Panc1 (cell line): ENCODE measurements at places on chromosomes 5 and 9. TPM values are rescaled to one million over a fixed set of nuclear protein-coding genes. Genes with fewer than 3 reads are reported as not detected.
A peak's percentile ranks its signal among the peaks of the same experiment; 100 is the strongest.

- no peak for DNase-seq
Measured at GRCh38 chr5:56286015-56286884, 53.1 kb upstream of the ANKRD55 start.

DNA sequence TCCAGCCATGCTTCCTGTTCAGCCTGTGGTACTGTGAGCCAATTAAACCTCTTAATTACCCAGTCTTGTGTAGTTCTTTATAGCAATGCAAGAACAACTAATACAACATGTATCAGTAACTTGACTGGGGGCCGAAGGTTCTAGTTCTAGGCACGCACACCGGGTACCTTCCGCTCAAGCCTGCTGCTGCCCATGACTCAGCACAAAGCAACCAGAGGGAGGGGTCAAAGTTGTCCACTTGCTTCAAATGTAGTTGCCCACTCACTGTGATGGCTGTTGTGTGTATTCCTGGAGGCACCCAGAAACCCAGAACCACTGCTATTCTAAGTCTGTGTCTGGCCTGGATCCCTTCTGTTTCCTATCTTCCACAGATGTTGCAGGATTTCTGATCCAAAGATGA lies 222.6 kb downstream of the FRMD3 start:
- no peak for DNase-seq

NUTM2F gene
- not detected for total RNA-seq

GRCh38 chr5:150630461-150631325 lies 9.8 kb upstream of the SYNPO start:
- DNase-seq = no peak

GRCh38 chr9:96020300-96020791 lies 144.9 kb downstream of the ERCC6L2 start:
- DNase-seq = no peak

HRH2 gene
- 0.33 TPM for total RNA-seq

- no peak for DNase-seq
Measured at GRCh38 chr9:84570482-84571154, 98.9 kb upstream of the NTRK2 start.

GRCh38 chr9:91445135-91445534 lies 21.5 kb upstream of the NFIL3 start:
- DNase-seq = no peak

- no peak for DNase-seq
Measured at GRCh38 chr9:77592476-77592875, 55.6 kb downstream of the GNA14 start.

CYSRT1 gene
- 0.67 TPM for total RNA-seq

DNA sequence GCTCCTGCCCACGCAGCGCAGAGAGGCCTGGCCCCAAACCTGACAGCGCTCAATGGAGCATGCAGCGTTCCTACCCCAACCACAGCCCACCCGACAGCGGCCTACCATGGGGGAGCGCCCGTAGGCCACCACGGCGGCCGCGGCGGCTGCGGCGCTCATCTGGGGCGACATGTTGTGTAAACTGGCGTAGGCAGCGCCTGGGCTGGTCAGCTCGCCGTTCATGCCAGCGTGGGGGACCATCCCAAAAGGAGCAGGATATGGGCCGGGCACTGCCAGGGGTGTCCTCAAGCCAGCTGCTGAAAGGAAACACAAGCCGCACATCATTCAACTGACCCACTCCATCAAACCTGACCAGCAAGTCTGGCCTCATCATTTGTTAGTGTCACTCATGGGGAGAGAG lies 77.7 kb downstream of the TLE1 start:
- DNase-seq = no peak

FAM53C gene
- 50.4 TPM for total RNA-seq

GRCh38 chr9:137825324-137825989 lies 52.1 kb upstream of the CACNA1B start:
- DNase-seq = no peak

DNA sequence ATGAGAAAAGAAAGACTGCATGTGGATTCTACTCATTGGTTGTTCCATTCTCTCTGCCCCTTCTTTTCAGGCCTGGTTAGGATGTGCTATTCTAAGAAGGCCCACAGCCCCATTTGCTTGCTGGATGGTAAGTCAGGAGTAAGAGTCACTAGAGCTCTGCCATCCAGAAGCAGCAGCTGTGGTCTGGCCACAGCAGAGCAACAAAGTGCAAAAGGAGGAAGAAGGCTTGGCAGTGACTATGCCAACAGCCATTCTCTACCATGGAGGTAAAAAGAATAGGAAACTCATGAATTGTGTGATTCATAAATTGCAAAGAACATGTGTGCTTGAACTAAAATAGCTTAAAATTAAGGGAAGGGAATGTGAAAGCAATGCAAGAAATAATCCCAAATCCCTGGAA lies 20.9 kb downstream of the KLHL3 start:
- DNase-seq = no peak

- DNase-seq = no peak
Measured at GRCh38 chr5:96318569-96319110, 114.4 kb downstream of the PCSK1 start.

- no peak for DNase-seq
Measured at GRCh38 chr5:126133424-126133823, 289.8 kb upstream of the GRAMD2B start.

GRCh38 chr9:136499071-136499934 lies 16.5 kb upstream of the SEC16A start:
- DNase-seq = no peak

DNA sequence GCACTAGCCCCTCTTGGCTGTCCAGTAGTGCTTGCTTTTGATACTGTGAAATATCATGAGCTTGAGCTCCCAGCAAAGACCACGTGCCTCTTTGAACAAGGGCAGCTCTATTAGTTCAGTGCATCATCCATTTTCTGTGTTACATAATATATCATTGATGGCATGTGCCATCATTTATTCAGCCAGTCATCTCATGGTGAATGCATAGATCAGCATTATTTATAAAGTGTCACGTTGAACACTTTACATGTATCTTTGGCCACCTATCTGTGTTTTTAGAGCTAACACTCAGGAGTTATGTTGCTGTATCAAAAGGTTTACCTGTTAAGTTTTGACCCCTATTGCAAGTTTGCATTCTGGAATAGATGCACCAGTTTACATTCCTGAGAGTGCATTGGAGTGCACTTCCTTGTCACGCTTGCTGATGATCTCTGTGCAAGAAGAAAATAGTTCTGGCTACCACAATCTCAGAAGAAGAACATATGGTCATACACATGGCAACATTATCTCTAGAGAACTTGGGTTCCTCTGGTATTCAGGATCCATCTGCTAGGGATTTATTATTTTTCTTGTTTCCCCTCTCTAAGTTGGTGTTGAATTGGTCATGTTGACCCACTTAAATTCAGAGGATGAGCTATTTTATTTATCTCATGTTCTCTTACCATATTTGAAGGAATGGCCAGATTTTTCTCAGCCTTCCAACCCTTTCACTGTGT lies 120.9 kb downstream of the SH3GL2 start:
- DNase-seq = no peak

ZFP2 gene
- total RNA-seq = 1.2 TPM

NR2F1 gene
- total RNA-seq = 49.5 TPM

CAMLG gene
- 28.3 TPM for total RNA-seq

- no peak for DNase-seq
Measured at GRCh38 chr5:137619191-137619870, 116.6 kb downstream of the KLHL3 start.

DNA sequence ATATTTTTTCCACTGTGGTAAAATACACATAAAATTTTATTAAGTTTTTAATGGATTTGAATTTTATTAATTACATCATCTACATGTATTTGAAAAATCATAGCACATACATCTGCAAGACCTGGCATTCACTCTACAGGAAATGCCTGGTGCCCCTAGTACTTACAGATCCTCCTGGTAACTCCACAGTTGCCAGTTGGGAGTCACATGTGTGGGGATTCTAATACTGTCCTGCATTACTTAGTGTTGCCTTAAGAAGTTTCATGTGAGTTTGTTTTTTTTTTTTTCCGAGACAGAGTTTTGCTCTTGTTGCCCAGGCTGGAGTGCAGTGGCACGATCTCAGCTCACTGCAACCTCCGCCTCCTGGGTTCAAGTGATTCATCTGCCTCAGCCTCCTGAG lies 18.1 kb downstream of the KDM3B start:
- no peak for DNase-seq

DNA sequence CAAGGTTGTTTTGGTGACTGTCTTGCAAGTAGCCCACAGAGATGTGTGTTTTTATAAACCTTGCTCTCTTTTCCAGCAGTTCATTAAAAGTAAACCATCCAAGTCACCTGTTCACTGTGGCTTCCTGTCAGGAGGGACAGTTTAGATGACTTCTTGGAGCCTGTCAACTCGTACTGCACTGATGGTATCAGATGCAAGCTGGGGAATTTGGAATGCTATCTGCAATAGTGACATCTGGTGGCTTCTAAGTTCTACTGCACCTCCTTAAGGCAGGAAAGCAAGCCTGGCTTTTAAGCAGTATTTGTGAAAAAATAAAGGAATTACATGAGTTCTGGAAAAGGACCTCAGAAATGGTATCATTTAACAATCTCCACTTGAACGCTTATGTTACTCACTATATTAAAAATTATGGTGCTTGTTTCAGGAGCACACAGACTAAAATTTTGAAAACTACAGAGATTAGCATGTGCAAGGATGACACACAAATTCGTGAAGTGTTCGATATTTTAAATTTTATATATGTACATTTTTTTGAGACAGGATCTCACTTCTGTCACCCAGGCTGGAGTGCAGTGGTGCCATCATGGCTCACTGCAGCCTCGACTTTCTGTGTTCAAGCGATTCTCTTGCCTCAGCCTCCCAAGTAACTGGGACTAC lies 164.0 kb downstream of the TTC39B start:
- no peak for DNase-seq

DNA sequence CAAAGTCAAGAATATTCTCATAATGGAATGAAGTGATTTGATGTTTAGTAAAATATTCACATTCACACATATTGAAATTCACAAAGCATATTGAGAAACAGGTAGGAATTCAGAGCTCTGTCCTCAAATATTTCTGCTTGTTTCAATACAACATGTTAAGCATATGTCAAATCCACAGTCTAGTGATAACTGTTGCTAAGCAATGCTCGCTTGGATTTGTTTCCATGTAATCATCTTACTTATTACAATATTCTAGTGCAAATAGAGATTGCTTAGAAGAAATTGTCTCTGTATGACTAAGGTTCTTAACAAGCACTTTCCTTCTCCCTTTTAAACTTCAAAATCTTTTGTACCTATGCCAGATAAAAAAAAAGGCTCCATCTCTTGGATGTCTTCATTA lies 995.7 kb downstream of the CDH18 start:
- no peak for DNase-seq

DNA sequence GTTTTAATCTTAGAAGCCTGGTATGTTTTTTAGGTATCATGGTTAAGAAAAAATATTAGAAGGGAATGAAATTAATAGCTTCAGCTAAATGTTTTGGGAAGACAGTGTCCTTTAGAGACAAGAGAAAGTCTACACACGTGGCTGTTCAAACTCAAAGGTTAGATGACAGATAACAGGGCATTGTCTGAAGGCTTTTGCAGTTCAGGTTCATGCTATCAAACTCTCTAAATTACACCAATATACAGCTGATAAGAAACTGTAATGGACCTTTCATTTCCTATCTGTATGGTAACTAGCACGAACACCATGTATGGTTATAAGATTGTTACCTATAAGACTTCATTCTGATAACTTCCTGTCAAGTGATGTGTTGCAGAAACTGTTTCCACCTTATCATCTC lies 240.6 kb upstream of the MEF2C start:
- no peak for DNase-seq

RLN1 gene
- total RNA-seq = not detected

- peak; percentile 30 for DNase-seq
Measured at GRCh38 chr5:7754997-7755596, 95.8 kb downstream of the CFAP90 start.

DNA sequence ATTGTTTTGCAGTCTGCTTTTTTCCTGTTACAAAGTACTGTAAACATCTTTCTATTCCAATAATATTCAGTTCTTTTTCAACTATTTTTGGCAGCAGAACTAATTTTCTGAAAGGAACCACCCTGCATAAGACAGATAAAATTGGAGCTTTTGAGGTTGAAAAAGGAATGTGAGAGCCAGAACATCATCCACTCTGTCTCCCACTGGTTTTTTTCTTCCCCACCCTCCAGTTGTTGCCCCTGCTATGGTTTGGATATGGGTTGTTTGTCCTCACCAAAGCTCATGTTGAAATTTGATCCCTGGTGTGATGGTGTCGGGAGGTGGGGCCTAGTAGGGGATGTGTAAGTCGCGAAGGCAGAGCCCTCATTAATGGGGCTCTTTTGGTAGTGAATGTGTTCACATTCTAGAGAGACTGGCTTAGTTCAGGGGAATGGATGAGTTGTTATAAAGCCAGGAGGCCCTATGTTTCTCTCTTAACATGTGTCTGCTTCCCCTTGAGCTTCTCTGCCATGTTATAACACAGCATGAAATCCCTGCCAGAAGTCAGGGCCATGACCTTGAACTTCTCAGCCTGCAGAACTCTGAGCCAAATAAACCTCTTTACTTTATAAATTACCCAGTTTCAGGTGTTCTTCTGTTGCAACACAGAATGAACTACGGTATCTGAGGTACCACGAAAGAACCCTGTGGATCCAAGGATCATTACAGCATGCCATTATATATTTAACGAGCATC lies 34.8 kb upstream of the MAST4 start:
- DNase-seq = no peak

FBXW5 gene
- 72.6 TPM for total RNA-seq

GRCh38 chr9:88697764-88698432 lies 162.9 kb downstream of the NXNL2 start:
- no peak for DNase-seq

GRCh38 chr5:168482361-168482760 lies 3.9 kb upstream of the RARS1 start:
- DNase-seq = no peak

DNA sequence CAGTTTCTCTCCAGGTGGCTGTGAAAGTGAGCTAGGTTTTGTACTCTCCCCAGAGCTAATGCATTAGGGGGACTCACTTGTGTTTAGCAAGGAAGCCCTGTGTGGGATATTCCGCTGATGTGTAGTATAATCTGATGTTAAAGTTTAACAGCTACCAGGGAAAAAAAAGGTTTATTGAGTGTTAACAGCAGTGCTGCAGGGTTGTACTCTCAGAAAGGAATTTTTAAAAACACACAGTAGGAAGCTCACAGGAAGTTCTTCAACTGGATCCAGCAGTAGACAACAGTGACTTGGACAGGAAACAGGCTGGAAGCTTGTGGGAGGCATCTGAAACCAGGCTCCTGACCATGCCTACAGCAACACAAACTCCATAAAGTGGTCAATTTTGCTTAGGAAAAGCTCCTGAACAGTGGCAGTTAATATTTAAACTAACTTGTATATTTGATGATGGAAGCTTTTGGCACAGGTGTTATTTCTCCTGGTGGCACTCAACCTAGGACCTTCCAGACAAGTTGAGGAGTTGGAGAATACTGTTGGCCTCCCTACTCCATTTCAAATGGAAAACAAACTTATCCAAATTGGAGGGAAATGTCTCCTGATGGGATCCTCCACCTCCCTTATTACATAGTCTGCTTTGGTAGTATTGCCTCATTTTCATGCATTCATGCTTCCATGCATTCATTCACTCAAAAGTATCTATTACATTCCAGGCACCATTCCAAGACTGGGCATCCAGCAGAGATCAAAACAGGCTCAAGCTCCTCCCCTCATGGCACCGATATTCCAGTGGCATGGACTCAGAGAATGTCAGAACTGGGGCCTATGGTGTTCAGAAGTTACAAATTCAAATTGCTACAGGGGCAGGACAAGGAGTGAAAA lies 54.7 kb downstream of the FOXD1 start:
- DNase-seq = no peak

GRCh38 chr5:154943527-154943926 lies 2.7 kb downstream of the MRPL22 start:
- DNase-seq = no peak

PLPPR1 gene
- not detected for total RNA-seq
